ENCODE measurements at places on chromosomes 7 and 10.

GRCh38 chr10:49741108-49741995 is 20.8 kb downstream of the OGDHL start:
- no peak for DNase-seq

GRCh38 chr7:92745241-92745640 is 91.1 kb downstream of the CDK6 start:
- no peak for DNase-seq

- DNase-seq, result no peak
These were observed 7.9 kb upstream of the PLEKHS1 start for GRCh38 chr10:113743594-113743993.

DNA sequence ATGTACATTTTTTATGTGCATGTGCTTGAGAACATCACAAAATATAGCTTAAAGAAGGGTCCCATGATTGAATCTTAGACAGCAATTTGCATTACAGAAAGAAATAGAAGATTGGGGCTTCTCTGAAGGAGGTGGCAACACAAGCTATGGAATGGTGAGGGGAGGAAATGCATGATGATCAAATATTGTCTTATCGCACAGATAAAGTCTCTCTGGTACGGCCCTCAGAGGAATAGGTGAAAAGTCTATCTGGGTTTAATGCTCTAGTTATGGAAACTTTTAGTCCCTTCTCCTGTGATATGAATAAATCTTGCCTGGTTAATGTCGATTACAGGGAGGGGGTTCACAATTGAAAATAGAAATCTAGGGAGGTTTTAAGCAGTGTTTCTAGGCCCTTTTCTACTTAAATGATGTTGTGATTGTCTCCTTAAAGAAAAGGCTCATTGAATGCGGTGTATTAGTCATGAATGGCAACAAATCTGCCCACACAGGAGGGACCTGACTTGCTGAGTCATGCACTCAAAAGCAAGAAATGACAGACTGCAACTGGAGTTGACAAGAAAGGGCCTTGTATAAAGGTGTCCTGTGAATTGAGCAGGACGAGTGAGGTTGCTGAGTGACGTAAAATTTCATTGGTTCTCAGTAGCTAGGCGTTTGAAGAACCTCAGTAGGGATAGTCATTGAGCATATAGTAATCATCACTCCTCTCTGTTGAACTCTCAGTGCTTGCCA is 133.4 kb upstream of the CSTF2T start:
- no peak for DNase-seq

DNA sequence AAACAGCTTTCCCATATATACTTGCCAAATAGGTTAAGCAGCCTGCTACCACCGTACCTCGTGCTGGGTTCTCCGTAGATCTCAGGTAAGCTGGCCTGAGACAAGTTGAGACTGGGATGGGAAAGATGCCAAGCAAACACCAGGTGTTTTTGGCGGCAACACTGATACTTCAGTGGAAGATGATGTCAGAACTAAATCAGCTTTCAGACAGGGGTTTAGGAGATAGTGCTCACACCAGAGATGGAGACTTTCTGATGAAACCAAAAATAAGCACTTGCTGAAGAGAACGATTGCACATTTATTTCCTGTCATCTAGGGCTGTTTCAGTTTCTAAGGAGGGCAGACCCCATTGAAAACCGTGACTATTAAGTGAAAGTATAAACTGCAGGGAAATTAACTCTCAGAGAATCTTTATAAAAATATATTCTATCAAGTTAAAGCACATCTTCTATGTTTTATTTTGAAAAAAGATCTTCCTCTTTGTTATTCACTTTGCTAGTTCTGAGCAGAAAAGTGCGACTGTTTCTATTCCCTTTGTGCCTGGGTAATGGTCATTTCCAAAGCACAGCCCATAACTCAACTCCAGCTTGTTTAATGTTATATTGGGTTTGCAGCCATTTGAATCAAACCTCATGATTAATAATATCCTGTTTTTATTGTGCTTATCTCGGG is 149.9 kb downstream of the CPED1 start:
- DNase-seq, result peak; percentile 0

DNA sequence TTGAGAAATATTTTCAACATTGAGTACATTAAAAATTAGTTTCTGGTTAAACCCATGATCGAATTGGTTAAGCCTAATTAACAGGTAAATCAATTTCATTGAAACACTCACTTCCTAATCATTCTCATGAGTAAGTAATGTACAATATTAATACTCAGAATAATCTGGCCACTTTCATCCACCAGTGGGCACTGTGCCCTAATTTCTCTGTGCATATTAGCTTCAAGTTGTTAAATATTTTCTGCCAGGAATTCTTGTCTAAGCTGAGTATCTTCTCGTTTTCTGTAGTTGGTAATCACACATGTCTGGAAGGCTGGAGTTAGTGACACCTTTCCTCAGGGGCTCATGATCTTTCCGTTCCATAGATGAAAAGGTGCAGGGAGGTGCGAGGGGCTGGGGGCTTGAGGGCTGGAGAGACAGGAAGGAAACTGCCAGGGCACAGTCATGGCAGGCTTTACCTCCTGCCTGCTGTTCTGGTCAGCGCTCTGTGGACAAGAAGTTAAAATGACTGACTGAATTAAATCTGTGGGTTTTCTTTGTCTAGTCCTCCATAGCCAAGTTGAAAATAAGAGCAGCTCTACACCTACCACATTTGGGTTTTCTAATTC is 71.9 kb downstream of the WIPF3 start:
- no peak for DNase-seq

GRCh38 chr7:41922373-41922772 is 219.5 kb upstream of the INHBA start:
- DNase-seq, result no peak

DNA sequence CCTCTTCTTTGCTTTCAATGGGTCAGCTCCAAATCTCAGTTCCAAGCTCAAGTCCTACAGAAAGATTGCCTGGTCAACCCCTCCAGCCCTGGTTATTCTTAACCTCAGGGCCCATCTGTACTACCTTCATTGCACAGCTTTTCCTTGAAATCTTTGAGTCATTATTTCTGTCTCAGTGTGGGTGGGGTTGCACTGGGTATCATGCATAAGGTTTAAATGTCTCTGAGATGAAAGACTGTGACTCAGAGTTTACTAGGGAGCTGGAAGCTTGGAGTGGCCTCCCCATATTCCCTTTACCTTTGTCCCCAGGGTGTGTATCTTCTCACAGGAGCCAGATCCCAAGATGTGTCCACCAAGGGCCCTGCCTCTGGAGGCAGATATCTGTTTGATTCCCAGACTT is 3.3 kb upstream of the OR6V1 start:
- no peak for DNase-seq

GRCh38 chr10:123323884-123324283 is 169.7 kb downstream of the BUB3 start:
- no peak for DNase-seq

- no peak for DNase-seq
These were observed 78.2 kb downstream of the AKR1C4 start for GRCh38 chr10:5274795-5275194.

- DNase-seq, result no peak
These were observed 16.2 kb downstream of the MACC1 start for GRCh38 chr7:20200971-20201370.

GRCh38 chr10:97140049-97140846 is 45.5 kb downstream of the SLIT1 start:
- DNase-seq, result no peak

DNA sequence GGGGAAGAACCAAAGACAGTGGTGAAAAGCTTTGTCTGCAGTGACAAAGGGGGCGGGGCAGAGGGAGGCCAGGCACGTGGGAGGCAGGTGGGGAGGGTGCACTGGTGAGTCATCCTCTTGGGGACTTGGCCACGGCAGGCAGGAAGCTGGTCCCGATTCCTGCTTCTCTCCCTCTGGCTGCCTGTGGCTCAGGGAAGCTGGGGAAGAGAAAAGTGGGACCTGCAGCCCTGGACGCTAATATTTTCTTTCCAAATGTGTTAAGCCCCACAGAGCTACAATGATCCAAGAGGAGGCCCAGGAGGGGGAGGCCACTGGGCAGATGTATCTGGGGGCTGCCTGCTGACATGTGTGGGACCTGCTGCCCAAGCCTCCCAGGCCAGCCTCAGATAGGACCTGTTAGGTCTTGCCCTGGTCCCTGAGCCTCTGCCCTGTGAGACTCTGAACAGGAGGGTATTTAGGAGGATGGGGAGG is 231.8 kb downstream of the KCNMA1 start:
- peak; percentile 31 for DNase-seq

Data from NCI-H524 (cell line).